ENCODE measurements at places on chromosomes 2 and 18. TPM values are rescaled to one million over a fixed set of nuclear protein-coding genes. Genes with fewer than 3 reads are reported as not detected.

DNA sequence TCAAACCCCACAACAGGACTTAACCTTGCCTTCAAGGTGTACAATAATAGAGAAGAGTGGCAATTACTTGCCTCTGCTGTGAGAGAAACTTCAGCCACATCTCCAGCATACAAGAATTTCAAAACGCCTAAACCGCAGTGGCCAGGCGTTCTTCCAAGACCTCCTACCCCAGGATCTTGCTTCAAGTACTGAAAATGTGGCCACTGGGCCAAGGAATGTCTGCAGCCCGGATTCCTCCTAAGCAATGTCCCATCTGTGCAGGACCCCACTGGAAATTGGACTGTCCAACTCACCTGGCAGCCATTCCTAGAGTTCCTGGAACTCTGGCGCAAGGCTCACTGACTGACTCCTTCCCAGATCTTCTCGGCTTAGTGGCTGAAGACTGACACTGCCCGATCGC, 2.8 kb upstream of the CYB5A start:
- no peak for DNase-seq

GRCh38 chr18:74682991-74683297, 85.3 kb downstream of the ZNF407 start:
- DNase-seq = no peak

- DNase-seq = no peak
Measured at GRCh38 chr2:107462181-107462580, 364.5 kb upstream of the RGPD4 start.

GRCh38 chr2:69122271-69122670, 109.3 kb downstream of the ANTXR1 start:
- no peak for DNase-seq

DNA sequence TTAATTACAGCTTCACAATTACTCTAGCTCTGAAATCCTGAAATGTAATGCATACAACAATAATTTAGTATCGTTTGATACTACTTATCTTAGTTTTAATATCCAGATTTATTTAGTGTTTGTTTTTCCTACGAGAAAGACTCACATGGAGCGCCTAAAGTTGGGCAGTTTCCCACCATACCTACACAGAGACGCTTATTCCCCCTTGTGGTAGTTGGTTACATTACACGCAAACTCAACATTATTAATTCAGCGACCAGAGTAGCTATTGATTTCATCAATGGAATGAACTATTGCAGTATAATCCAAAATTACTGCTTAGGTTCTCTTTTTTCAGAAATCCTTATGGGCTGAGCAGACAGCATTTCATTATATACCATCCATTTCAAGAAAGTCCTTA, 164.0 kb upstream of the REG3G start:
- no peak for DNase-seq

- no peak for DNase-seq
Measured at GRCh38 chr2:27756544-27757498, 14.7 kb upstream of the MRPL33 start.

DNA sequence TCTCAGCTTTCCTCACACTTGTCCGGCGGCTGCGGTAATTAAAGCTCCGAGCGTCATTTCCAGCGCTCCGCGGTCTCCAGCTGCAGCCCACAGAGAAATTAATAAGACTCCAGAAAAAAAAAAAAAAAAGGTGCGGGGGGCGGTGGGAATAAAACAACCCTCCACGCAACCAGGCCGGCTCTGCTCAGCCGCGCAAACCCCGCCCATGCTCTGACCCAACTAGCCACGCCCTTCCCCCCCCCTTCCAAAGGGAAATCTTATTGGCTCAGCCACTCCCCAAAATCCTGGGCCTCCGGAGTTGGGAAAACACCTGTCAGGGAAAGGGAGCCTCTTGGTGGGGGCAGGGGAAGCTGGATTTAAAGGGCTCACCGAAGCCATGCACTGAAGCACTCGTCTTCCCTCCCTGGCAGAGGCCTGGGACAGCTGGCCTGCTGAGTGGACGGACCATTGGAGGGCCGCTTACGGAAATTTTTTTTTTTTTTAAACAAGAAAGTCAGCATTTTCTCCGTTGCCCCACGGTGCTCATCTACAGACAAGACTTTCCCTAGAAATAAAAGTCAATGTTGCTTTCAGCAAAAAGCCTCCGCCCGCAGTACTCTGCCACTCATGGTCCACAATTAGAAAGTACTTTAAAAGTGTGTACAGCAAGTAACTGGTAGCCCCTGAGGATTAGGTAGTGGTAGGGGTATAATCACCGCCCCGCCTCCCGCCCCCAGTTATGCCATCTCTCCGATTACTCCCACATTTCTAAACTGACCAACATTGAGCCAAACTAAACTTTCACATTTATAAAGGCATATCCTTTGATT, 674 bp upstream of the ERBB4 start:
- peak; percentile 6 for DNase-seq

- no peak for DNase-seq
Measured at GRCh38 chr2:112483831-112484230, 1.9 kb downstream of the TTL start.

DNA sequence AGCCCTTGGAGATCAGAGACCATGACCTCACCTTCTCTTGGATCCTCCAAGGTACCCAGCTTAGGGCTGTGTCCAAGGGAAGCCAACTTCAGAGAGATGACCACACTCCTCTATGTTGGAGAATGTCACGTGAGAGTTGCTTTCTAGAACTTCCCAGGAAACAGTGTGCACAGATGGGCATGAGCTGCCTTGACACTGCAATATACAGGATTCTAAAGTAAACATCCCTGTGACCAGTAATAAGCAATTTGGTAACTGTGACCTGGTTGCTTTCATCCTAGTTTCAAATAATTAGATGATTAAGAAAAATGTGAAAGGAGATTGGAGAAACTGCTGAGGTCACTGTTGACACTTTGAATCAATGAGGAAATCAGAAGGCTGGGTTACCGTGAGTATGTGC, 181.1 kb upstream of the EPAS1 start:
- DNase-seq = no peak

The SALL3 gene
- not detected for total RNA-seq

The IL1F10 gene
- not detected for total RNA-seq

The MAPRE2 gene
- total RNA-seq = 83.8 TPM

The SCN7A gene
- total RNA-seq = not detected

The ABCG5 gene
- total RNA-seq = not detected

Data from activated CD4-positive, alpha-beta T cell treated with anti-CD3 and anti-CD28 coated beads for 36 hours (primary cell).